Activated naive CD8-positive, alpha-beta T cell treated with anti-CD3 and anti-CD28 coated beads, Interleukin-2, amount 50 U/mL, for 24 hours (primary cell): ENCODE measurements at places on chromosomes 7 and 10.

GRCh38 chr7:2266911-2267310 is 24.9 kb downstream of the NUDT1 start:
- no peak for DNase-seq

GRCh38 chr7:157310676-157311185 is 26.1 kb upstream of the DNAJB6 start:
- no peak for DNase-seq

DNA sequence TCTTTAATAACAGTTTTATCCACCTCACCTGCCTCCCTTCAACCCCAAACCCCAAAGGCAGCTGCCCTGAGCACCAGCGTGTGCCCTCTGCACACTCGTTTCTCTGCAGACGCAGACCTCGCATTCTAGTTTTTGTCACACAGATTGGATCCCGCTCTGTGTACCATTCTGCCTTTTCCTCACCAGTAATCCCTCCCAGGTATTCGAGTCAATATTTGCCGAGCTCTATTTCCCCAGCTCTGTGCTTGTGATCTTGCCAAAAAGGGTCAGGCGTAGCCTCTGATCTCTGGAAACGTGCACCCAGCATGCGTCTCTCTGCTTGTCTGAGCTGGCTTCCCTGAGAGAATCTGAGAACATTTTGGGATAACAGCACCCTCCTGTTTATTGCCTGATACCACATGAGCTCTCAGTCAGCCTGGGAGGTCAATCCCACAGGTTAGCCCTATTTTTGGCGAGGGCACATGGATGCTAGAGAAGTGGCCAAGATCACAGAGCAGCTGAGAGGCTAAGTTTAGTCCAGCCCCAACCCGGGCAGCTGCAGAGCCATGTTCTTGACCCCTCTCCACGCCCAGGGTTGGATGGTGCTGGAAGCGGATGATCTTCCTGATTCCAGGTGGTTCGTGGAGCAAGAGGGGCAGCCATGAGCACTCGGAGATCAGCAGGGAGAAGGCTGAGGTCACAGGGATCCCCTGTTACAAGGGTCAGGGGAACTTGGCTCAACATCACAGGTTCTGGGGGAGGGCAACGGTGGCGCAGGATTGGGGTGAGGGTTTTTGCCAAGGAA is 29.1 kb downstream of the FOXL3 start:
- DNase-seq = no peak

DNA sequence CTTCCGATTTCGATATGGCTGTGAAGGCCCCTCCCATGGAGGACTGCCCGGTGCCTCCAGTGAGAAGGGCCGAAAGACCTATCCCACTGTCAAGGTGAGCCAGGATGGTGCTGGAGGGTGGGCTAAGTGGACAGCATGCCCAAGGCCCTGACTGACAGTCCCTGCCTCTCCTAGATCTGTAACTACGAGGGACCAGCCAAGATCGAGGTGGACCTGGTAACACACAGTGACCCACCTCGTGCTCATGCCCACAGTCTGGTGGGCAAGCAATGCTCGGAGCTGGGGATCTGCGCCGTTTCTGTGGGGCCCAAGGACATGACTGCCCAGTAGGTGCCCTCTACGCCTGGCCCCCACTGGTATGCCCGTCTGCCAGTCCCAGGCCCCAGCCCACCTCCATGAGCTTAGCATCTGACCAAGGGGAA is 1.2 kb downstream of the NFKB2 start:
- no peak for DNase-seq

- DNase-seq = no peak
Observed at GRCh38 chr10:5434017-5434753, 21.8 kb downstream of the NET1 start.

DNA sequence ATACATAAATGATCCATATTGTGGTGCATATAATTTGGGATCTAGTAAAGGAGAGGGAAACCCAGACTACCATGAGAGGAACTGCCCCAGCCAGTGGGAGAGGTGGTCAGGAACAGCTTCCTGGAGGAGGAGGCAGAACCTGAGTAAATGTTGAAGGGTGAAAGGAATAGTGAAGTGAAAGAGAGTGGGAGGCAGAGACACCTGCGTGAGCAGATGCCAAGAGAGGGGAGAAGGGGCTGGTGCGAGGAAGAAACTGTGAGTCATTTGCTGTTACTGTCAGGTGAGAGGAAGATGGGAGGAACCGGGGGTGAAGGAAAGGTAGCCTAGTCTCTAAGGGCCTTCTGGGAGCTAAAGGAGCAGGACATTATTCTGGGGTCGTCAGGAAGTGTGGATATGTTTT is 294.8 kb downstream of the GRID1 start:
- no peak for DNase-seq

GRCh38 chr10:111211706-111212105 is 134.9 kb downstream of the ADRA2A start:
- DNase-seq = no peak

DNA sequence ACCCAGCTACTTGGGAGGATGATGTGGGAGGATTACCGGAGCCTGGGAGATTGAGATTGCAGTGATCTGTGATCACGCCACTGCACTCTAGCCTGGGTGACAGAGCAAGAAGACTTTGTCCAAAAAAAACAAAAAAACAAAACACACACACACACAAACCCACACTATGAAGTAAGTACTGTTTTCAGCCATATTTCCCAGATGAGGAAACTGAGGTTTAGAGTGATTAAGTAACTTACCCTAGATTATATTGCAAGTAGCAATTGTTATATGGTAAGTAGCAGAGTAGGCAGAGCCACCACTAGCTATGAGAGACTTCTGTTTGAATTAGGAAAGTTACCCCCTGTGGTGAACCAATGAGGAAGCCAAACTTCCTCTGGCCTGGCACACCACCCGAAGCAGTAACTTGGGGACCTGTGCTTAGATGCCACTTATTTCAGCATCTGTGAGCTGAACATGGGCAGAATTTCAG is 61.9 kb downstream of the MCU start:
- DNase-seq = no peak

DNA sequence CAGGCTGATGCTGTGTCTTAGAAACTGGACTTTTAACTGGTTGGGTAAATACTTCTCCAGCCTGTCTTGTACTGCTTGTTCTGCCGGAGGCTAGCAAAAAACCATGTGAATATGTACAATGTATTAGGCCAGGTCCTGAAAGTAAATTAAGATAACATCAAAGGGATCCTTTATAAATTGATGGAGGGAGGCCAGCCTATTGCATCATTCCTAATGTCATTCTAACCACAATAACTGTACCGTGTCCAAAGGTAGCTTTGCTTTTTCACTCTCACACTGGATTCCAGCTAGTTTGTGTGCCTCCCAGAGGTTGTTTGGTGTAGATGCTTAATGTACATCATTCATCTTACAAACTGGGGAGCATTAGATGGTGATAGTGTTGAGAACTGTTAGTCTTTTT is 91.2 kb upstream of the SEM1 start:
- DNase-seq = no peak

GRCh38 chr10:80457554-80458262 is 3.6 kb downstream of the TSPAN14 start:
- DNase-seq = no peak

- no peak for DNase-seq
Observed at GRCh38 chr7:149731207-149731955, 42.0 kb downstream of the ZNF467 start.

GRCh38 chr7:44561481-44561880 is 12.2 kb downstream of the DDX56 start:
- no peak for DNase-seq

DNA sequence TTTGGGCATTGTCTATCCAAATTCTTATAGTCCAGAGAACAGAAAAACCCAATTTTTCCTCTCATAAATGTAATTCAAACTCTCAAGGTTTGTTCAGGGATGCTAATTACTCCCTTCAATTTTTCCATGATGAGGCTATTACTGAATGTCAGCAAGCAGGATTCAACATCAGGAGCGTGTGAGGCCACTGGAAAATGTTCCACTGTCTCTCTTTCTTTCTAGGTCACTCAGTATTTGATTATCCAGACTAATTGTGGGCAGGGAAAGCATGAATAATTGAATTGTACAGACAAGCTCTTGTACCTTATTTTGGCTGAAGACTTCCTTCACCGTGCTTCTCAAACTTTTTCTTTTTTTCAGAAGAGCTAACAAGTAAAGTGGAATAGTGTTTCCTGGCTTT is 30.7 kb downstream of the THNSL1 start:
- DNase-seq = no peak

DNA sequence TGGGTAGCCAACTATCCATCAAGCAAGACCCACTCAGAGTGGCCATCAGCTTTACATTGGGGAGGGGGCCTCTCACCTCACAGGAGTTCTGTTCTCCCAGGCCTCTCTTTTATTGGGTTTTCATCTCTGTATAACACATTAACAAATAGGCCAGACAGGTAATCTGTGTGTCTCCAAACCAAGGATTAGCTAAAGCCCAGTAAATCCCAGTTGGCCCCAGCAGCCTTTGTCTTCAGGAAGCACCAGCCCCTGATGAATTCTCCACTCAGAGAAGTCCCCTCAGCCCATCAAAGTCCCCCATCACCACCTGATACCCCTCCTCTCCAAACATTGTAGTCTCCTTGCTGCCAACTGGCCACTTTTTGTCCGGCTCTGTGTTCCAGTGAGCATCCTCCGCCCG is 16.9 kb upstream of the SLF2 start:
- DNase-seq = no peak
